HL-60 (cell line): ENCODE measurements at places on chromosomes 6 and 20.

DNA sequence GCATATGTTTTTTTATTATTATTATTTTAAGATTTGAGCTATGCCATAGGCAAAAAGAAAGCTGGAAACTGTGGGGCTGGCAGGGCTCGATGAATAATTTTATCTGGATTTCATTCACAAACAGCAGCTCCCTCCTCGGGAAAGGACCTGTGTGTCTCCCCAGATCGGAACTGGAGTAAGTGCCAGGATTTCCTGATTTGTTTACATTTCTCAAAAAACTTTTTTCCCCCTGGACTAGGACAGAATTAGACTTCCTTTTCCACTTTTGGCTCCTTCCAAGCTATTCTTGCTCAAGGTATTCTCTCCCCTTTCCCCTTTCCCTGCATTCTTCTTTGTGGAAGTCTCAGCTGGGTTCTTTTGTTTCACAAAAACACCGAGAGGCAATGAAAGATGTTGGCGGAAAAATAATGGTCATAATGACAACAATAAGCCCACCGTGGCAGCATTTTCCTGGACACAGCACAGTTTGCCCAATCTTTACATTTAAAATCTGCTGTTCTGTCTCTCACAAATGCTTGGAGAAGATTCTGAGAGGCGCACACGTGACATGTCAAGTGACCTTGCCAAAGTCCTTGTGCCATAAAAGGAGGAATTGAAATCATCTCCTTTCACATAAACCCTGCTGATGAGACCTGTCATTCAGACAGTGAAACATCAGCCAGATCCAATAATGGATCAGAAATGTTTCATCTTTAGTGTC lies 85.8 kb upstream of the PREP start:
- no peak for DNase-seq

DNA sequence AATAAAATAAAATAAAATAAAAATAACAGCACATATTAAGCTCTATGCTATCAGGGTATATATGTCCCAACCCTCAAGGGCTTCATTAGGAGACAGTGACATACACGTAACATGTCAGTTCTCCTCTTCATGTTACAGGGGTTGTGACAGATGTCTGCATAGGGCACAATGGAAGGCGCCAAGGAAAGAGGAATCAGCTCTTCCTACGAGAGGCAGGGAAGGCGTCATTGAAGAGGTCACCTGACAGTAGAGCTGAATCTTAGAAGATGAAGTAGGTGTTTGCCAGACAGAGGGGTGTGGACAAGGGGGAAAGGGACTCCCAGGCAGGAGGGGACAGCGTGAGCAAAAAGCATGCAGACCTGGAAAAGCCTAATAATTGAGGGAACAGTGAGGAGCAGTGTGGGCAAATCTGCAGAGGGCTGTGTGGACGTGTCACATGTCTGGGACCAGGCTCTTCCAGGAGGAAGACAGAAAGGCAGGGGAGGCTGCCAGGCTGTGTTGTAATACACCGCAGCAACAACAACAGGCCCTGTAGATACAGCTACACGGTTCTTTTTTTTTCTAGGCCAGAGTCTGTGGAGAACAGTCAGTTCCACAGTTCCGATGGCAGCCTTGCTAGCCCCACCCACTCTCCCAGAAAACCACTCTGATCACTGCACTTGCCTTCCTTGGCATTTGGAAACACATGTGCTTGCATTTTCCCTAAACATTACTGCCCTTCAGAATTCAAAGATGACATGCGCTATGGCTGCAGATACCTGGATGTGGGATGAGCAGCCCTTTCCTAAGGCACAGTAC lies 2.5 kb upstream of the FKBP5 start:
- DNase-seq, result peak; percentile 88

GRCh38 chr6:3731700-3732099 lies 19.8 kb downstream of the PXDC1 start:
- no peak for DNase-seq

GRCh38 chr6:32085759-32086459 lies 23.2 kb downstream of the TNXB start:
- DNase-seq, result peak; percentile 31

- no peak for DNase-seq
These were observed 191.5 kb upstream of the BMP2 start for GRCh38 chr20:6575912-6576401.

DNA sequence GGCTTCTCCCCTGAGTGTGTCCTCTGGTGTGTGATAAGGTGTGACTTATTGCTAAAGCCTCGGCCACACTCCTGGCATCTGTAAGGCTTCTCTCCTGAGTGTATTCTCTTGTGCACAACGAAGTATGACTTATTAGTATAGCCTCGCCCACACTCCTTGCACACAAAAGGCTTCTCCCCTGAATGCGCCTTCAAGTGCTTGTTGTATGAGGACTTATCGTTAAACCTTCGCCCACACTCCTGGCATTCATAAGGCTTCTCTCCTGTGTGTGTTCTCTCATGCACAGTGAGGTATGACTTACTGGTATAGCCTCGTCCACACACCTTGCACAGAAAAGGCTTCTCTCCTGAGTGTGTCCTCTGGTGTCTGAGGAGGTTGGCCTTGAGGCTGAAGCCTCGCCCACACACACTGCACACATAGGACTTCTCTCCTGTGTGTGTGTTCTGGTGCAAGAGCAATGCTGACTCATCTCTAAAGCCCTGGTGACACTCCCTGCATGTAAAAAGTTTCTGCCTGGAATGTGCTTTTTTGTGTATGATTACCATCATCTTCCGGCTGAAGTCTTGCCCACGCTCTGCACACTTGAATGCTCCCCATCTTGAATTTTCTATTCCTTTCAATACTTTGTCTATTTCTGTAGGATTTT lies 20.4 kb downstream of the ZNF337 start:
- peak; percentile 23 for DNase-seq

DNA sequence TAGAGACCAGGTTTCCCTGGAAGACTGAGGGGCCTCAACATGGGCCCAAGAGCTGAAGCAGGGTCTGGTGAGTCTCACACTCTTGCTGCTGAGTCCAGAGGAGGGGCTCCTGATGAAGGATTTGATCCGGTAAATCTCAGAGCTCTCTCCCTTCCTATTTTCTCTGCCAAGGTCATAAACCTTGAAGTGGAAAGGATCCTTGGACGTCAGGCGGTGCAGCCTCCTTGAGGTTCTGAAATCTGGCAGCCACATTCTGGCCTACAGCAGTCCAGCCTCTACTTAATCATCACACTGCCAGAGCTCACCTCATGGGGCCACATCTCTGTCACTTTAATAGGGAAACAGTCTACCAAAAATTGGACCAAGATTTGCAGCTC lies 24.0 kb downstream of the ACSS1 start:
- DNase-seq, result no peak

GRCh38 chr6:127022302-127022701 lies 96.2 kb upstream of the RSPO3 start:
- no peak for DNase-seq

DNA sequence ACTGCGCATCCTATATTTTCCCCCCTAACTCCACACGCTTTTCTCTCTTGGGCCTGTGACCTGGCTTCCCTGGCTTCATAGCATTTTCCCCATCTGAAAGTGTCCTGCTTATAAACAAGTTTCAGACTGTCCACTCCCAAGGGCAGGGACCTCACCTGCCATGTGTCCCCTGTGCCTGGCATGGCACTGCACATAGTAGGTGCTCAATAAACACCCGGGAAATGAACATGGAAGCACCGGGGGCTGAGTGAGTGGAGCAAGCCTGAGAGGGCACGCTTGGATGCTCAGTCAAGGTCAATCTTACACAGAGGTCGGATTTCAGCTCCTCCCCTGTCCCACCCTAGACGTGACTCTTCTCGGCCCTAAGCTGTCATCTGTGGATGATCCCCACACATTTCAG lies 96.9 kb downstream of the NFATC2 start:
- DNase-seq, result no peak

DNA sequence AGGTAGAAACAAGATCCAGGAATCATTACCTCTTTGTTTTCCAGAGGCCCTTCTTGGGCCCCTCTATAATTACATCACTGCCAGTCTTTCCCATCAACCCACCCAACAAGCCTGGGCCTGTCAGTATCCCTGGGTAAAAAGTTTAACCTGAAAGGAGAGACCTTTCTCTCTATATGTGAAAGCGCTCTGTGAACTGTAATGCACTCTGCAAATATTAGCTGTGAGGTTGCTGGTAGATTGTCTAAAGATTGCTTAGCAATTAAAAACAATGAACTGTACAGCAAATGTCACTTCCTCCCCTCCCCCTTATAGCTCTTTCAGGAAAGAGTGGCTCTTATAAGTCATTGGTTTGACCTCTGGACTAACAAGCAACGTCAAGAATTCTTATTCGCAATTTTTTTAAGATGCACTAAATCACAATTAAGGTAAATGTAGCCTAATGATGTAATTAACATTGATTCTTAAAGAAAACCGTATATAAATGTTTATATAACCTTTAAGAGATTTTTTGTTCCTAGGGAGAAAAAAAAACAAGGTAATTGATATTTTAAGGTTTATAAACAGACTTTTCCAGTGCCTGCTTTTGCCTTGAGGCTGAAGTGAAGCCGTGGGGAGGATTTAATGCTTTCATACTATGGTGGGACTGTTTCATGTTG lies 18.4 kb downstream of the ECT2L start:
- no peak for DNase-seq

GRCh38 chr20:44598423-44599305 lies 16.3 kb downstream of the PKIG start:
- no peak for DNase-seq

GRCh38 chr6:37272834-37273566 lies 15.1 kb upstream of the TMEM217 start:
- no peak for DNase-seq

GRCh38 chr6:142871910-142872331 lies 73.1 kb downstream of the HIVEP2 start:
- DNase-seq, result no peak
